ENCODE measurements at places on chromosomes 1 and 21.
A peak's percentile ranks its signal among the peaks of the same experiment; 100 is the strongest.

DNA sequence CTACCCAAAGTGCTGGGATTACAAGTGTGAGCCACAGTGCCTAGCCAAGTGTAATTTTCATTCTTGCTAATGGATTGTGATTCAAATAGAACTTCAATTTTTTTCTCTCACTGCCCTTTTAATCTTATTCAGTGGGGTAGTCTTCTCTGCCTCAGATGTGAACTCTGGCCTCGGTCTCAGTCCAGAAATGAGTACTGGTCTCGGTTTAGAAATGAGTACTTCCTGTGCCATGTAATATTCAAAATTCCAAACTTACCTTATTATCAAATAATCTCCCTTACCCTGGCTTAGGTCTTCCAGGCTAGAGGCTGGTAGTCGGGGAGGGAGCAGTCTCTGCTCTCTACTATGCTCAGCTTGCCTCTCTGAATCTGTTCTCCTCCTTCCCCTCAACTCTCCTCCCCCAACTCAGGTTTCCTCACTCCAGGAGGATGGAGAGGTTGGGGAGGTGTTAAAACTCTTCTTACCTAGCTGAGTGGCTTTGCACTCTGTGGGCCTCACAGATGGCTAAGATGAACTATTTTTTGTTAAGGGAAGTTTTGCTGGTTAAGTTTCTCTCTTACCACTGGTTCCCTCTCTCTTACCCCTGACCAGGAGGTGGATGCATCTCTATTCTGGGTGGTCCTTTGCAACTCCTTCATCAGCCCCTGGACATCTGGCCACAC lies 4.8 kb upstream of the SLAMF9 start:
- DNase-seq, result no peak

- no peak for DNase-seq
Observed at GRCh38 chr1:40956407-40956806, 23.1 kb upstream of the CTPS1 start.

DNA sequence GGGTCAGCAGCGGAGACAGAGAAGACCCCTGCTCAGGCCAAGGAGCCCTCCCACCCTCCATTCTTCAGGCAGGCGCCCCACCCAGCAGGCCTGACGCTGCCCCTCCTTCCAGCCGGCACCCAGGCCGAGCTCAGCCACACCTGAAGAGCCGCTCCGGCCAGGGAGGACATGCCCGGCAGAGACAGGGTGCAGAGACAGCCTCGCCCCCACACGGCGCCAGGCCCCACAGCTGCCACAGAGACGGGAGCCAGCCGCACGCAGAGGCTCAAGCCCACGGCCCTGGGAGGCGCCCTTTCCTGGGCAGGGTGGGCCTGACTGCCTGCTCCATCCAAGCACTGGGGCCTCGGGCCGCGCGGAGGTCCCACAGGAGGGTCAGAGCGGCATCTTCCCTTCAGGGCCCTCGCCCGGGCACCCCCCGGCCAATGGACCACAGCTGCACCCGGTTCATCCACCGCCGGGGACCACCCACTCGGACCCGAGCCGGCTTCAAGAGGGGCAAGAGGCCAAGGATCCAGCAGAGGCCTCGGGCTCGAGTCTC lies 5.2 kb downstream of the TTLL10 start:
- no peak for DNase-seq

- peak; percentile 77 for DNase-seq
Observed at GRCh38 chr1:19643602-19644394, at the start of gene NBL1. NBL1 (plus strand) TSS chr1:19644311; CDS start chr1:19655031, 10,720 bp downstream.

GRCh38 chr1:117760485-117760884 lies 154.6 kb downstream of the TENT5C start:
- DNase-seq, result no peak

- DNase-seq, result no peak
Observed at GRCh38 chr1:86239894-86240293, 83.3 kb upstream of the COL24A1 start.

DNA sequence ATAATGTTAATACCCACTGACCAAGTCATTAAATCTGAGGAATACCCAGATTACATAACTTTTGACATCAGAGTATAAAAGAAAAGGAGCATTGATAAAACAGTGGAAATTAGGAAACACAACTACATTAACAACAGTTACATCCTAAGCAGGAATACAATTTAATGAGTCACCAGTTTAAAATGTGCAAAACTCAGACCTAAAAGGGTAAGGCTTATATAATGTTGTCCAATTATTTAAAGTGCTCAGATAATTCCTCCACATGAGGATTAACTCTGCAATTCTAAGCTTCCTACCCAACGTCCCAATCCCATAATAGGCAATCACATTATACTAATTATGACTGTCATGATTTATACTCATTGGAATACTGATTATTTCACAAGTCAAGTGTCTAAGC lies 50.5 kb downstream of the ABL2 start:
- peak; percentile 65 for DNase-seq

DNA sequence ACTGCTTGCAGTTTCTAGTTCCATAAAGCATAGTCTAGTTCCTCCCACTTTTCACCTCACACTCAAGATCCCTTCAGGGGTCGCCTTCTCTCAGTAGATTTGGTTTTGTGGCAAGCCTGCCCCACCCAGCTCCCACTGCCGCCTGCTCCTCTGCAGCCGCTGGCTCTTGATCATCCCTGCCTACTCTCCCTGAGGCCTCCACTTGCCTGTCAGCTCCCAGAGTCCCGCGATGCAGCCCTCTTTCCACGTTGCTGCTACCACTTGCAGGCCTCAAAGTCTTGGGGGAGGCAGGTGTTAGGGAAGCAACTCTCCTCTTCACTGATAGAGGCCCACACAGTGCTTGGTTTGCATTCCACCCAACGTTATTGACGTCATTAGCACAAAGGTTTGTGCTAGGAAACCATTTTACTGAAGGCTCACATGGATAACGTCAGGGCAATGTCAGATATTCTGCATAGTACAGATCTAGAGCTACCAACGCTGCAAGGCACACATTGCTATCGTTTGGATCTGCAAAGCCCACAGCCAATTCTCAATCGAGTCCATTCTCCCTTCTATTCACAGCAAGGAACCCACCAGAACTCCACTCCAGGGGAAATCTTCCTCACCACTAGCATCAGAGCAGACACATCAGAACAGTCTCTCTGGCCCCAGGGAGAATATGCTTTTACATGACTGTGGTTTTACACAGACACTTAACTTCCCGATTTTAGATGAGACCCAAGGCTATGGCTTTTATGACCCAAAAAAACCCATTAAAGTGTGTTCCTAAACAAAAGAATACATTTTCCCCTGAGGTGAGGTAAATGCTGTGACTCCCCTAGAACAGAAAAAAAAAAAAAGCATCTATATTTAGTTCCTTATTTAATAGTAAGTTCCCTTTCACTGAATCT lies 519.5 kb upstream of the CAMK1G start:
- DNase-seq, result no peak

DNA sequence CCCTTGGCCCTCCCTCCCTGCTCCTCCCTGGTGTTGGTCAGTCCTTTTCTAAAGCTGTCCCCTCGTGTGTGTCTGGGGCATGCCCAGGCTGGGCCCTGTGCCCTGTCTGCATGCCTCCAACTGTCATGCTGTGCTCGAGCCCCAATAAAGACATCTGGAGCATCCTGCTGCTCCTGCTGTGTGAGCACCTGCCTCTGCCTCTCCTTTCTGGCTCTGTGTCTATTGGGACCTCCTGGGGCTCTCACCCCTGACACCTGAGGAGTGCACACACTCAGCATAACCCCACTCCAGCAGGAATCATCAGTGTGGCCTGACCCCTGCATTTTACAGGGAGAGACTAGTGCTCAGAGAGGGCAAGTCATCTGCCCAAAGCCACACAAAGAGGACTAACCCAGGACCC lies 23.7 kb downstream of the KCNC4 start:
- DNase-seq, result no peak

DNA sequence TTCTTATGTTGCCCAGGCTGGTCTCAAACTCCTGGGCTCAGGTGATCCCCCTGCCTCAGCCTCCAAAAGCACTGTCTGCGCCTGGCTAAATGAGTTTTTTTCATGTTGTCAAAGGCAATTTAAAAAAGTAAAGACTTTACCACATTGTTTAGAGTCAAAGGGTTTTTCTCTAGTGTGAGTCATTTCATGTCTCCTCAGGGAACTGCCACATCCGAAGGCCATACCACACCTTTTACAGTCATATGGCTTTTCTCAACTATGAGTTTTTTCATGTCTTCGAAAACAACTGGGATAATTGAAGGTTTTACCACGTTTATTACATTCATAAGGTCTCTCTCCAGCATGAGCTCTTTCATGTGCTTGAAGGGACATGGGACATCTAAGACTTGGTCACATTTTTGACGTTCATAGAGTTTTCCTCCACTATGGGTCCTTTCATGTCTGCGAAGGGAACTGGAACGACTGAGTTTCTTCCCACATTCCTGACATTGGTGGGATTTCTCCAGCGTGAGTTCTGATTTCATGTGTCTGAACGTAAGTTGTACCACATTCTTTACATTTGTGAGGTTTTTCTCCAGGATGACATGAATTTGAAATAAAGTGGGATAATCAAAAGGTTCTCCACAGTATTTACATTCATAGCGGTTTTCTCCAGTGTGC lies 65.6 kb downstream of the UCHL5 start:
- DNase-seq, result no peak

Measured in foreskin fibroblast (primary cell).